Mesangial cell (primary cell): ENCODE measurements at places on chromosomes 2 and 18. TPM values are rescaled to one million over a fixed set of nuclear protein-coding genes. Genes with fewer than 3 reads are reported as not detected.

Gene SPATA3
- total RNA-seq, result not detected in 2 replicates

Gene FAHD2A
- 36.8 and 37.3 TPM in 2 replicates for total RNA-seq

Gene CCDC85A
- total RNA-seq, result 0.63 and 0.81 TPM in 2 replicates

Gene PLEKHH2
- total RNA-seq, result 2.8 and 8.2 TPM in 2 replicates

Gene ANKRD12
- total RNA-seq, result 1.6 and 4.8 TPM in 2 replicates

Gene CAVIN2
- 2.3 and 3.0 TPM in 2 replicates for total RNA-seq

Gene EML6
- 0.16 and 5.5 TPM in 2 replicates for total RNA-seq

Gene LYG1
- 0.51 TPM in 1 of 2 replicates, not detected in the other for total RNA-seq

Gene CCDC74B
- total RNA-seq, result 8.8 and 23.8 TPM in 2 replicates

Gene IL36G
- not detected in 2 replicates for total RNA-seq

Gene LRRC30
- total RNA-seq, result not detected in 2 replicates

Gene CROCC2
- not detected in 2 replicates for total RNA-seq
